Hippocampal formation (tissue), 2 donors: ENCODE measurements at places on chromosomes 4 and X.

GRCh38 chrX:153460826-153461225 lies 9.6 kb downstream of the HAUS7 start:
- DNase-seq: peak; percentile 8

DNA sequence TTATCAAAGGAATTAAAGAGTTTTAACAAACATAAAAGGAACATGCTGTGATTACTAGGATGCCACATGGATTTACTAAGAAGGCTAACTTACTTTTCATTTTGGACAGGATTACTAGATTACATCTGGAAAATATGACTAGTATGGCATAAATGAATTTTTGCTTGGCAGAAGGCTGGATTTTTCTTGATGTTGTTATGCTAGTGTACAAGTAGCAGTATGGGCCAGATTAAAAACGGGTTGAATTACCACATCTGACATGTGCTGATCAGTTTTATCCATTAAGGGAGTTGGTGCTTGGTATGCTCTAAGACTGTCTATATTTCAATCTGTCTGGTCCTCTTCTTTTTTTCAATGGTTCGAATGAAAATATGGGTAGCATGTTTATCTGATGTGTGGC lies 70.5 kb downstream of the JADE1 start:
- DNase-seq: no peak

DNA sequence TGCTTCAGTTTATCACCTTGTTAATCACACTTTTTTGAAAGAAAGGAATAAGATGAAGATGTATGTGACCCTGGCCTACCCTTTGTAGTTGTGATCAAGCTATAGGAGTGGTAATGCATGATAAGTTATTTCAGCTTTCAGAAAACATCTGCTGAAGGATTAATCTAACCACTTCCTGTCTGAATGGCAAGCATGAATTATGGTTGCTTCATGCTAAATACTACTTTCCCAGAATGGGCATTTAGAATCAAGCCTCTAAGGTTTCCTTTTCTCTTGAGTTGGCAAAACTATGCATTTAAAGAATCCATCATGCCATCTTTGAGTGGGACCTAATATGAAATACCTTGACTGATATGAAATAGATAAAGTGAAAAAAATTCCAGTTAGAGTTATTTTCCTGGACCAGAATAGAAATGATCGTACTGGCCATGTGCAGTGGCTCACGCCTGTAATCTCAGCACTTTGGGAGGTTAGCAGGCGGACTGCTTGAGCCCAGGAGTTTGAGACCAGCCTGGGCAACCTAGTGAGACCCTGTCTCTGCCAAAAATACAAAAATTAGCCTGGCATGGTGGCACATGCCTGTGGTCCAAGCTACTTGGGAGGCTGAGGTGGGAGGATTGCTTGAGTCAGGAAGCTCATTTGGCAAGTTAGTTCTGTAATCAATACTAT lies 59.1 kb downstream of the ANXA3 start:
- DNase-seq: no peak

- DNase-seq: no peak
These were observed 276.8 kb downstream of the FBXW7 start for GRCh38 chr4:152258804-152259708.

- no peak for DNase-seq
These were observed 35.8 kb upstream of the USP46 start for GRCh38 chr4:52694936-52695335.

DNA sequence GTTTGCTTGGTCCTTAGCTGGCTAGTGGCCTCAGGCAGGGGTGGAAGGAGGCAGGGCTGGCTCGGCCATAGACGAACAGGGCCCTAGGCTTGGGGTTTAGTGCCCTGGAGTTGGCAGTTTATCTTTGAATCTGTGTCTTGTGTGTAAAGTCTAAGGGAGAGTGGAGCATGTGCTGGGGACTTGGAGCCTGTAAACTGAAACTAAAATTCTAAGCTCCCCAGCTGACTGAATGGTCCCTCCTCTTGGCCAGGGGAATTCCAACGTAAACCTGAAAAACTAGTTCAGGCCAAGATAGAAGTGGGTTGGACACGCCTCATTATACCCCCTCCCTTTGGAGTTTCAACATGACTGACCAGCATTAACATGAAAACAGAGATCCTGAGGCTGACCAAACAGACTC lies 46.1 kb upstream of the GPR78 start:
- no peak for DNase-seq

DNA sequence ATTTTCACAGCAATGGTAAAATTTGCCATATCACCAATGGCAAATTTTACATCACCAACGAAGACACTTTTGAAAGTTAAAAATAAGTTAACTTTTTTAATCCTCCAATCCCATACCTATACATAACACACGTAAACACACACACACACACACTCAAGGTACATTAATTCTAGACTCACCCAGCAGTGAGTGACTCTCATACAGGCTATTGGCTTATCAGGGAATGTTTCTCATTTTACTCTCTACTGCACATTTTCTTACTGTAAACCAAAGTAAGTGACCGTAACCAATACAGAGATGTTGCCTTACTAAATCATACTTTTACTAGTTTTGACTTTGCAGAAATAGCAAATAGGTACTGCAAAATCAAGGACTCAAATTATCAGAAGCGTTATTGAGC lies 2.3 kb downstream of the VEGFC start:
- no peak for DNase-seq

DNA sequence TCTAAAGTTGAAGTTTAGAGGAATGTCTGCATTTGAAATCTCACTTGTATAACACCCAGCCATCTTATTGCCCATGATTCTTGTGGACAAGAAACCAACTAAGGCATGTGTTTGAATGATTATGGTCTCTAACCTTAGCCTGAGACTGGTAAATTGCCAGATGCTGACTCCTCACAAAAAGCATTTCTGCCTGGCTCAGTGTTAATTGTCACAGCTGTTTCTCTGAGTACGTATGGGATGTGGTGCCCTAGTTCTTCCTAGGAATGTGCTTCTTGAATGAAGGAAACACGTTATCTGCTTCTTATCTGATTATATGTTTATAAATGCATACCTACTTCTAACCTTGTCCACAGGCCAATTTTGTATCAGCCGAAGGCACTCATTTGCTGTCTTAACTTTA lies 63.1 kb upstream of the NDP start:
- no peak for DNase-seq

DNA sequence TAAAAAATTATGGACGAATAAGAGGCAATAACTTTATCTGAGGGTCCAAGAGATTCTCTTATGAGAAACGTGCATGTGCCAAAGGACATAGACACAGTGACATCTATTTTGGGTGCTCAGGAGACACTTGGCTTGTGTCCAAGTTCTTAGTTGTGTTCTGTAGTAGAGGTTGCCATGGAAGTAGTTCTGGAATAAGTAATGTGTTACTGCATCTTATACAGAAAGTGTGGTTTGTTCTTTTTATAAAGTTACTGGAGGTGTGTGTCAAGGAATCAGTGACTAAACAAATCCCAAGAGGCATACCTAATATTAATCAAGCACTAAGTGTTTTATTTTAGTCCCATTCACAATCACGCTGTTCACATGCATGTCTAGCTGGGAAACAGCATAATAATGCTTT lies 305.7 kb downstream of the ARHGAP24 start:
- no peak for DNase-seq

GRCh38 chr4:87239821-87240220 lies 19.4 kb upstream of the KLHL8 start:
- DNase-seq: no peak

DNA sequence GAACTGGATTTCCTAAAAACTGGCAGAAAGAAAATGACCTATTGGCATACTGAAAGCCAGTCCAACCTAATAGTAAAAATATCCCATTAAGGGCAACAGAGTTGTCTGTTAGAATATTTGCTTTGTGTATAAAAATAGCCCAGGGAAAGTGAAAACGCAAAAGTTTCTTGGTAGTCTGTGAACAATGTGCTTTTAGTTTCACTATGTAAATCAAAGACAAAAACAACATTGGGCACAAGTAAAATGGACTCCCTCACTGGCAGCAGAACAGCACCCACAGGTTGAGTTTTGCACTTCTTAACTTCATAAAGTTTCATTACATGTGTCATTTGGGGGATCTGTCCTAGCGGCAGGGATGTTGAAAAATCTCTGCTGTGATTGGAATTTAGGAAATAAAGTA lies 4.3 kb upstream of the FGG start:
- no peak for DNase-seq

DNA sequence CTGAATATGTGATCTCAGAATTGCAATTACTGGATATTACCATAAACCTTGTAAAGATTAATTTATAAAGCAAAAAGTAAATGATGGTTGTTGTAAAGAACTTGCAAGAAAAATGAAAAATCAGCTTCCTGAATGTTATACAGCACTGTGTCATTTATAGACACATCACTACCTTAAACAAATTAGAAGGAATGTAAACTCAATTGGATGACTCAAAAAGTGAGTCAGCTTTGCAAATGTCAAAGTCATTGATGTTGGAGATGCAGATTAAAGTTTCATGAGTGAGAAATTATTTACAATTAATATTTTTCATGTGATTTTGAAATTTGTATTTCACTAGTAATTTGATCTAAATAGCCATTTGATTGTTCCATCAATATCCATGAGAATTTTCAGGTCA lies 193.2 kb downstream of the RAPGEF2 start:
- no peak for DNase-seq

DNA sequence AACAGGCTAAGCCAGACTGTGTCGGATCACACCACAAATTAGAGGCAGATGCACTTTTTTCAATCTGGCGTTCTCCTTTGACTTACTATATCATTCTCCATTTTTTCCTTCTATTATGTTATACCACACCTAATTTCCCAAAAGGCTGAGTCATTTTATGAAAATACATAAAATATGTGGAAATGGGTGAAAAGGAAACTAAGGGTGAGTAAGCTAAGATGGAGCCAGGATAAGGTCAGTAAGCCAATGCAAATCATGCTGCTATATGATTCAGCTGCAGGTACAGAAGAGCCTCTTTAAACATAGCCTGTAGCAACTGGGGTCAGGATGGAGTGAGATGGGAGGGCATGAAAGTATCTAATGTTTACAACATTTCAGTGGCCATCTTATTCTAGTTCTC lies 94.0 kb upstream of the TEX13A start:
- DNase-seq: no peak

DNA sequence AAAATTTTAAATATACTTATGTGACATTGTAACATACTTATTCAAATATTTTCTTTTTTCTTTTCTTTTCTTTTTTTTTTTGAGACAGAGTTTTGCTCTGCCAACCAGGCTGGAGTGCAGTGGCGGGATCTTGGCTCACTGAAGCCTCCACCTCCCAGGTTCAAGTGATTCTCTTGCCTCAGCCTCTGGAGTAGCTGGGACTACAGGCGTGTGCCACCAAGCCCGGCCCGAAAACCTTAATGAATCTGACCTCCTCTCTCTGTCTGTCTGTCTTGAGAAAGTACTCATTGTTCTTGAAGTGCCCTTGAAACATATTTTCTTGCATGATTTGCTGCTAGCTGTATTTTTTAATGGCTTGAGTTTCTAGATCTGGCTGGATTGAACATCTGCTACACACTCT lies 136.8 kb downstream of the ANAPC4 start:
- DNase-seq: no peak

DNA sequence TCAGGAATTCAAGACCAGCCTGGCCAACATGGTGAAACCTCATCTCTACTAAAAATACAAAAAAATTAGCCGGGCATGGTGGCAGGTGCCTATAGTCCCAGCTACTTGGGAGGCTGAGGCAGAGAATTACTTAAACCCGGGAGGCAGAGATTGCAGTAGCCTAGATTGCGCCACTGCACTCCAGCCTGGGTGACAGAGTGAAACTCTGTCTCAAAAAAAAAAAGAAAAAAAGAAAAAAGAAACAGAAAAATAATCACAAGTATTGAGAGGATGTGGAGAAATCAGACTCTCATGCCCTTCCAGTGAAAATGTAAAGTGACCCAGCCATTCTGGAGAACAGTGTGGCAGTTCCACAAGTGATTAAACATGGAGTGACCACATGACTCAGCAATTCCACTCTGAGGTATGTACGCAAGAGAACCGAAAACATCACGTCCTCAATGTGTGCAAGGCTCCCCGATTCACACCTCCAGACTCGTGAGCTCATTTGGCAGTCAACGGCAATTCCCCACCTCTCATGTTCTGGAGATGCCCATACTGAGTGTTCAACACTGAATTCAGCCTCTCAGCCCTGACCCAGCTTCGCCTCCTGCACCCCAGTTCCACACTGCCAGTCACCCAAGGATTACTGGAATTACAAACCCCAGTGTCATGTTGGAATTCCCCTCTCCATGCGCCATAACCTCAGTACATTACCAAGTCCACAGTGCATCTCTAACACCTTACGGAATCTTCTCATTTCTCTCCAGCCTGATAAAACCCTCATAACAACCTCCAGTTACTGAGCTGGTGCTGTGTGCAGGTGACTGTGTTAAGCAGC lies 21.1 kb downstream of the ACOX3 start:
- DNase-seq: no peak
